ENCODE measurements at places on chromosomes 3 and 15. TPM values are rescaled to one million over a fixed set of nuclear protein-coding genes. Genes with fewer than 3 reads are reported as not detected.

DNA sequence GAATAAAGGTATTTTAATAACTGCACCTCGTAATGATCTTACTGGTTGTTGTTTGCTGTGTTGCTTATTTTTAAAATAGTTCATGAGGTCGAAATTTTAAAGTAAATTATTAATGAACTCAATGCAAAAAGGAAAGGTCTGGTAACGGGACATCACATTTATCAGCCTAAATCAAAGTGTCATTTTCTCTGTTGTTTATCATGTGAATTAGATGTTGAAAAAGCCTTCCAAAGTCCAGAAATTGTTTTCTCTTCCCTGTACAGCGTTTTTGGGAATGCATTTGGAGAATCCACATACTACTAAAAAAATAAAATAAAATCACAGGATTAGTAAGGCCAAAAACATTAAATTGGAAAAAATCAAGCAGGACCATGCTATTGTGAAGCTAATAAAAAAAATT is 339.2 kb upstream of the NECTIN3 start:
- DNase-seq: no peak

DNA sequence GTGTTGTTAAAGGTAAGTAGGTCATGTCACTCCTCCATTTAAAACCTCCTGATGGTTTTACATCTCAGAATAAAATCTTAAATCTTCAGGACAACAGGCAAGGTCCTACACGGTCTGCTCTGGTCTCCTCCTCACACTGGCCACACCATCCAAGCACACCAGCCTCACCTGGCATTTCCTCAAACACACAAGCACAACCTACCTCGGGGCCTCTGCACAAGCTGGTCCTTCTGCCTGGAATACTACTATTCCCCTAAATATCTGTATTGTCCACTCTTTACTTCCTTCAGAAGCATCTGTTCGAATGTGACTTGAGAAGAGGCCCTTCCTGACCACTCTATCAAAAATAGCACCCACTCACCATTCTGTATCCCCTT is 1.8 kb downstream of the GORASP1 start:
- no peak for DNase-seq

- no peak for DNase-seq
These were observed 16.0 kb downstream of the MED12L start for GRCh38 chr3:151101270-151101969.

GRCh38 chr3:187484547-187485295 is 116.5 kb downstream of the RTP4 start:
- no peak for DNase-seq

DNA sequence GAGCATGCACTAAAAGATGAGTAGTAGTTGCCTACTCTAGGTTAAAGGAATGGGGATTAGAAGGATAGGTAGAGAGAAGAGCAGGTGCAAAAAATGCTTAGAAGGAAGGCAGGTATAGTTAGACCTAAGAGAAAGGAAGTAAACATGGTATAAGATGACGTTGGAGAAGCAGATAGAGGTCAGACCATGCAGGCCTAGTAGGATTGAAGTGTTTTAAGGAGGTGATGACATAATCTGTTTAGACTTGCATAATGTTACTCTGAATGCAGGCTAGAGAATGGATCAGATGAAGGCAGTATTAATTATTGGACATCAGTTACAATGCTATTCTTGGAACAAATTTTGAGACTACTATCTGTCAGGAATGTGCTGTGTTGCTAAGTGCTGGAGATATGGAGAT is 11.1 kb upstream of the ECT2 start:
- DNase-seq: no peak

DNA sequence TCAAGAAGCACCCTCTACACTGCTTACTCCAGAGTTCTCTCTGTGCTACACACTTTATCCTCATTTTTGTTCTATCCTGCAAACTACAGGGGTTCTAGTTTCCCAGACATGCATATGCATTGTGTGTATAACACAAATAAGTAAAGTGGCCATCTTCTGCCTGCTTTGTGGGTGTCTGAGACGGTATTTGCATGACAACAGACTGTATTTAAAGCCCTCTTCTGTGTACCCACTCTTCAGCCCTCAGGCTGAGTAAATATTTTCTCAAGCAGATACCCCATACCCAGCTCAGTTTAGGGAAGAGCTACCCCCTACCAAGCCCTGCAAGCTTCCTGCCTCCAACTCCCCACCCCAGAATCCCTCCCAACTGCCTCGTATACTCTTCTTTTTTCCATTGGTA is 31.7 kb downstream of the SYNPR start:
- no peak for DNase-seq

DNA sequence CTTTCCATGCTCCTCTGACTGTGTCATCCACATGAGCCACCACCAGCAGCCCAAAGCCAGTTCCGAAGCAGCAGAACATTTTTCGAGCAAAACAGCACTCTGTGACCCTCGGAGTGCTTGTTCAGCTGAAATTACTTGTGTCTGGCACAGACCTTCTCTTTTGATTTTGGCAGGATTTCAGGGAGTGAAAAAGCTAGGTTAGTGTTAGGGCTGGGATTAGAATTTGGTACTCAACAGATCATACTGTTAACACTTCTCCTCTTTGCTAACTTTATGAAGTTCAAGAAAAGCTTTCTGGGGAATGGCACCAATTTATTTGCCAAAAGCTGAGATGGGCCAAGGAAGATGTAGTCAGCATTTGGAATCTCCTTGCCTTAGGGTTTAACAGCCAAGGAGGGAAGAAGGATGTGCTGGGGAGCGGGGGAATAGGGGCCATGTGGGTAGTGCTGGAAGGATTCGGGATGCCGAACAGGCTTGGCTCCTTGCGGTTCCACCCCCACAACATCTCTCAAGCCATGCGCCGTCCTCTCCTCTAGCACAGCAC is 55.1 kb upstream of the TRA2B start:
- DNase-seq: no peak

GRCh38 chr15:83567318-83567717 is 86.6 kb upstream of the ADAMTSL3 start:
- DNase-seq: no peak

DNA sequence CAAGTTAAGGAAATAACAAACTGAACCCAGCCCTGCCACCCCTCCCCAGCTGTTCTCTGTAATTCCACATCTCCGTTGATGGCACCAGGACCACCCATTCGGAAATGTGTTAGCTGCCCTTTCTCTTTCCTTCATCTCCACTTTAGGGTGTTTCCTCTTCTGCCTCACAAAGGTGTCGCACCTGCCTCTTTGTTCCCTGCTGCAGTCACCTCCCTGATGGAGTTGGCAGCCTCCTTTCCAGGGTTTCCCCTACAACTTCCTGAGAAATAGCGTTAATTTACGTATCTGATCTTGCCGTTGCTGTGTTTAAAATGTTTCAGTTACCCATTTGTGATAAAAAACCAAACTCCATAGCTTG is 57.3 kb downstream of the GPR171 start:
- no peak for DNase-seq

DNA sequence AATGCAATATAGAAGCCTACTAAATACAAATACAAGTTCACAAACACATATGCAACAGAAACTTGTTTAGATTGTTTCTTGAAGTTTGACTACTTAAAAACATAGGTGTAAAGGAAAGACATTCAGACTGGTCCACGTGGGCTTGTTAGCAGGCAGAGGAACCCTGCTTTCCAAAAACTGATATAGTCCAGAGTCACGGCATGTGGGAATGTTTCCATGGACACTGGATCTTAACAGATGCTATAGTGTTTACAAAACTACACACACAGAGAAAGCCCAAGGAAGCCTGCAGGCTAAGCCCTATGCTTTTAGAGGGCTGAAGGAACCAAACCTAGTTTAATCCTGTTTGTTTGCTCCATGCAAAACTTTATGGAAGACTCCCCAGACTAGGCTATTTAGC is 45.2 kb upstream of the LRRC58 start:
- DNase-seq: no peak

GRCh38 chr3:58150810-58151199 is 60.0 kb downstream of the DNASE1L3 start:
- no peak for DNase-seq

TUBGCP5 gene
- 26.3 TPM for total RNA-seq

CEP19 gene
- total RNA-seq: 8.7 TPM

Data from G401 (cell line).